ENCODE measurements at places on chromosomes 4 and X. TPM values are rescaled to one million over a fixed set of nuclear protein-coding genes. Genes with fewer than 3 reads are reported as not detected.

The TASL gene
- 27.7 TPM for total RNA-seq

The C4orf51 gene
- not detected for total RNA-seq

- H3K4me3 ChIP-seq, result no peak overlapping the region
- no peaks in the 10 kb centered on the region for H3K36me3 ChIP-seq
- no peaks in the 10 kb centered on the region for H3K27me3 ChIP-seq
These were observed 163.3 kb upstream of the IL15 start for GRCh38 chr4:141473026-141473540.

DNA sequence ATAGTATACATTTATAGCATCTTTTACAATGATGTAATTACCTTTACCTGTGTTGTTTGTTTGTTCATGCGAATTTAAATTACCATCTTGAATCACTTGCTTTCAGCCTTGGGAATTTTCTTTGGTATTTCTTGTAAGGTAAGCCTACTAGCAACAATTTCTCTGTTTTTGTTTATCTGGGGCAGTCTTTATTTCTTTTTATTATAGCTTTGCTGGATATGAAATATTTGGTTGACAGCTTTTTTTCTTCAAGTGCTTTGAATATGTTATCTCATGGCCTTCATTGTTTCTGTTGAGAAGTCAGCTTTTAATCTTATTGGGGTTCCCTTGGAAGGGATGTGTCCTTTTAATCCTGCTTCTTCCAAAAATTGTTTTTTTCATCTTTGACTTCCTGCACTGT is 292.8 kb upstream of the EDA2R start:
- no peak overlapping the region for H3K27ac ChIP-seq
- no peak for DNase-seq
- no peaks in the 10 kb centered on the region for H3K27me3 ChIP-seq
- H3K36me3 ChIP-seq, result no peaks in the 10 kb centered on the region
- H3K4me1 ChIP-seq, result no peaks in the 10 kb centered on the region

The TSPAN6 gene
- total RNA-seq, result 0.07 TPM

DNA sequence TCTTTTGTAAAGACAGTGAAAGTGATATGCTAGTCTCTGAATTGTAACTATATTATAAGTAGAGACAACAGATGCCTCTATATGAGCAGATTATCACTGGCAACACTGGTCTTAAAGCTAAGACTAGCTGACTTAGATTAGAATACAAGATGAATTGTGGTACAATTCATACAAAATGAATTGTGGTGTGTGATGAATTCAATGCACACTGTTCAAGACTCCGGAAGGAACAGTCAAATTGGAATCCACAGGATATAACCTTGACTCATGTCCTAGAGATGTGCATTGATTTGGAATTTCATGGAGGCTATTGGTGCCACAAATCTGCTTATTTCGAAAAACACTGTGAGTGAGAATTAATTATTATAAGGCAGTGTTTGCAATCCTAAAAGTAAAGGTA is 701.8 kb downstream of the PCDH7 start:
- no peak overlapping the region for H3K4me3 ChIP-seq
- no peak for DNase-seq
- H3K4me1 ChIP-seq, result no peaks in the 10 kb centered on the region

Data from activated B cell treated with CpG ODN at 0.5 μM for 24 hours (primary cell).